Epithelial cell of umbilical artery (primary cell): ENCODE measurements at places on chromosomes 6 and 20. TPM values are rescaled to one million over a fixed set of nuclear protein-coding genes. Genes with fewer than 3 reads are reported as not detected.

C4B gene
- total RNA-seq = 0.32 and 1.1 TPM in 2 replicates

POPDC3 gene
- total RNA-seq = 0.76 and 1.3 TPM in 2 replicates

CALHM6 gene
- 1.9 TPM in 1 of 2 replicates, not detected in the other for total RNA-seq

TP53INP2 gene
- 3.0 and 4.5 TPM in 2 replicates for total RNA-seq

MEI4 gene
- total RNA-seq = not detected in 2 replicates

DCDC2 gene
- under 0.01 and 0.15 TPM in 2 replicates for total RNA-seq

FBXO9 gene
- 16.9 and 18.8 TPM in 2 replicates for total RNA-seq

HIVEP1 gene
- total RNA-seq = 9.4 and 22.2 TPM in 2 replicates

OR12D3 gene
- total RNA-seq = not detected in 2 replicates

SOX18 gene
- total RNA-seq = 18.2 and 24.4 TPM in 2 replicates

KHDRBS2 gene
- not detected in 2 replicates for total RNA-seq

ZSCAN23 gene
- total RNA-seq = 0.15 and 0.97 TPM in 2 replicates

NKX2-4 gene
- total RNA-seq = not detected in 2 replicates

FAM209B gene
- not detected in 2 replicates for total RNA-seq

MYMX gene
- under 0.01 TPM in 1 of 2 replicates, not detected in the other for total RNA-seq

TCF15 gene
- total RNA-seq = 0.32 and 2.0 TPM in 2 replicates

RHAG gene
- total RNA-seq = not detected in 2 replicates

ID1 gene
- total RNA-seq = 66.0 and 150 TPM in 2 replicates

ENPP5 gene
- not detected in 2 replicates for total RNA-seq

PCED1A gene
- 18.5 and 19.6 TPM in 2 replicates for total RNA-seq

MYBL2 gene
- total RNA-seq = 19.8 and 19.9 TPM in 2 replicates

HLA-DOB gene
- not detected in 2 replicates for total RNA-seq

MAS1 gene
- total RNA-seq = not detected in 2 replicates

CASS4 gene
- total RNA-seq = not detected in 2 replicates

BTN1A1 gene
- not detected in 2 replicates for total RNA-seq

TMX4 gene
- total RNA-seq = 16.2 and 16.6 TPM in 2 replicates

OXT gene
- not detected in 2 replicates for total RNA-seq

FAM184A gene
- under 0.01 TPM in 2 replicates for total RNA-seq

PIM1 gene
- 3.2 and 3.6 TPM in 2 replicates for total RNA-seq

PBOV1 gene
- not detected in 2 replicates for total RNA-seq

RAMACL gene
- total RNA-seq = 1.6 and 2.4 TPM in 2 replicates

SMLR1 gene
- total RNA-seq = not detected in 2 replicates

GHRH gene
- not detected in 2 replicates for total RNA-seq

MACROD2 gene
- total RNA-seq = 0.61 and 0.65 TPM in 2 replicates

PIGU gene
- 5.8 and 7.1 TPM in 2 replicates for total RNA-seq

FABP7 gene
- total RNA-seq = not detected in 2 replicates

DDRGK1 gene
- total RNA-seq = 26.3 and 50.0 TPM in 2 replicates

CYP24A1 gene
- not detected in 2 replicates for total RNA-seq

OGFR gene
- total RNA-seq = 28.3 and 80.9 TPM in 2 replicates

SOBP gene
- 0.97 and 1.7 TPM in 2 replicates for total RNA-seq

GSS gene
- 54.6 and 55.2 TPM in 2 replicates for total RNA-seq

TRAPPC3L gene
- under 0.01 TPM in 1 of 2 replicates, not detected in the other for total RNA-seq

HSPA1B gene
- total RNA-seq = 60.1 and 104 TPM in 2 replicates

CCN6 gene
- not detected in 2 replicates for total RNA-seq

PLG gene
- not detected in 2 replicates for total RNA-seq

BPIFB1 gene
- not detected in 2 replicates for total RNA-seq

FBXL4 gene
- total RNA-seq = 7.5 and 11.4 TPM in 2 replicates

DACT2 gene
- total RNA-seq = not detected in 2 replicates

SLC52A3 gene
- total RNA-seq = not detected in 2 replicates

COL21A1 gene
- 0.65 and 1.8 TPM in 2 replicates for total RNA-seq

KATNA1 gene
- total RNA-seq = 28.9 and 40.4 TPM in 2 replicates

RCAN2 gene
- total RNA-seq = 0.32 TPM in 1 of 2 replicates, not detected in the other
